ENCODE measurements at places on chromosomes 16 and 17.

DNA sequence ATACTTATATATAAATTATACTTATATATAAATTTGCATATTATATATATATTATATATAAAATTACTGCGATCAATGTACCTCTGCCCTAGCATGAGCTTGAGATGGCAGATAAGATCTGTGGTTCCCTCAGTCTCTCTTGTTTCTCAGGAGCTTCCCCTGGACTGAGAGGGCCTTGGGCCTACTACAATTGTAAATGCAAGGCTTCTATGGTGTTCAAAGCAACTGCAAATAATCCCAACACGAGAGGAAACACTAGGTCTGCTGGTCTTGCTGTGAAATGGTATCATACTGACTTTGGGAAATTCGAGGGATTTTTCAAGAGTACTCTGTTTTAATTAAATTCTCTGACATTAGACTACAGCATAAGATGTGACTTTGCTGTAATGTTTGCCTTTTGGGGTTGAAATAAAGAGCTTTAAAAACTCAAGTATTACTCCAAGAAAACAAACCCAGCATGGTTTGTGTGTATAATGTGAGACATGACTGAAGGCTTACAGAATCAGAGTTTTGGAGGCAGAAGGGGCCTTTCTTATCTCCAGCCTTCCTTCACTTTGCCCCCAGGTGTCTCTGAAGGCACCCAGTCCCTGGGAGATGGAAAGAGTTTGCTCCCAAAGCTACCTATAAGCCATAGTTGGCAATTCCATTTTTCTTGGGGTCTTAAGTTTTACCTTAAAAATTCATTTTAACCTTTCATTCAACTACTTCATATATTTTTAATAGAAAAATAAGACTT, 24.2 kb downstream of the ACSM1 start:
- DNase-seq = no peak

DNA sequence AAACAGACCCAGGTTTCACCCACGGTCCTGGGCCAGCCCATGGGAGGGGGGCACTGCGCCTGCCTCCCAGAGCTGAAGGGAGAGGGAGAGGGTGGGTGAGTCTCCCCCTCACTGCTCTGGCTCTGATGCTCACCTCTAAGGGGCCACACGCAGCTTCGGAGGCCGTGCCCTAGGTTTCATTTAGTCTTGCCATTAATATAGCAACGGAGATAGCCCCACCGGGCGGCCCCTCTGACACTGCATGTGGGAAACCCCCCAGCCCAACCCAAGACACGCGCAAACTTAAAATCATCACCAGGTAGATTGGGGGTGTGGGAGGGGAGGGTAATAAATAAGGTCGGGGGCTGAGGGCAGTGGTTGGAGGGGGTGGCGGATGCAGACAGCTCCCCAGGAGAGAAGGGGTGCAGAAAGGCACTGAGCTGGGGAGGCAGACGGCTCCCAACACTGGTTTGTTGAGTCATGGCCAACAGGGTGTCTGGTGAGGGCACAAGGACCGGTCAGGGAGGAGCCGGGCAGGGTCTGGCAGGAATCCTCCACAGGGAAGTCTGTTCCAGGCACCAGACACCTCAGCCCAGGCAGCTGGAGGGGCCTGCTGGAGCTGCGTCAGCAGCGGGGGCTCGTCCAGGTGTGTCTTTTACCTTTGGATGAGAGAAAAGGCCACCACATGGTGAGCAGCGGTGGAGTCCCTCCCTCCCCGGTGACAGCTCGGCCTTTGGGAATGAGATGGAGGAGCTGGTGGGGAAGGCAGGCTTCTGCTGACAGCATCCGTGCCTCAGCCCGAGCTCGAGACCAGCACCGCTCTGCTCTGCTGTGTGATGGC, 32.0 kb upstream of the DOC2B start:
- DNase-seq = no peak

- no peak for DNase-seq
Observed at GRCh38 chr17:4204710-4205173, 59.0 kb downstream of the ANKFY1 start.

DNA sequence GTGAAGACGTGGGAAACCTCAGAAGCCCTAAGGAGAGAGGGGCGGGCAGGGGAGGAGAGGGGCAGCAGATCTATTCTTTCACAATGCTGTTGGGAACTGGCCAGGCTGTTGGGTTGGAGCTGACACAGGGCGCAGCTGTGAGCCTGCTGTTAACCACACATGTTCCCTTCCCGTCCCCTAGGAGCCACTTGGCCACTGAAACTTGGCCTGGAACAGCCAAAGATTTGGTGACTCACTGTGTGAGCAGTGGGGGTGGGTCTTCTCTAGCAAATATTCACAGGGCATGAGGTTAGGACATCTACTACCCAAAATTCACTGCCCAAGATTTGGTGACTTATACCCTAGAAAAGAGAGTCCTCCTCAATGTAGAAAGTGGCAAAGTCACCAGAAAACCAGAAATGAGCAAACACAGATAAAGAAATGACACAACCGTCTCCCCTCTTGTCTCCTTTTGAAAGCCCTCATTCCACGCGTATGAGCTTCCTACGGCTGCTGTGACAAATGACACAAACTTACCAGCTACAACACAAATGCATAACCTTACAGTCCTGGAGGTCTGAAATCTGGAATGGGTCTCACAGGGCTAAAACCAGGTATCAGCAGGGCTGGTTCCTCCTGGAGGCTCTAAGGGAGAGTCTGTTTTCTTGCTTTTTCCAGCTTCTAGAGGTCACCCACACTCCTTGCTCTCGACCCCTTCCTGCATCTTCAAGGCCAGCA, 6.3 kb downstream of the TBC1D16 start:
- no peak for DNase-seq

GRCh38 chr16:87541147-87541871, 48.5 kb upstream of the ZCCHC14 start:
- DNase-seq = no peak

DNA sequence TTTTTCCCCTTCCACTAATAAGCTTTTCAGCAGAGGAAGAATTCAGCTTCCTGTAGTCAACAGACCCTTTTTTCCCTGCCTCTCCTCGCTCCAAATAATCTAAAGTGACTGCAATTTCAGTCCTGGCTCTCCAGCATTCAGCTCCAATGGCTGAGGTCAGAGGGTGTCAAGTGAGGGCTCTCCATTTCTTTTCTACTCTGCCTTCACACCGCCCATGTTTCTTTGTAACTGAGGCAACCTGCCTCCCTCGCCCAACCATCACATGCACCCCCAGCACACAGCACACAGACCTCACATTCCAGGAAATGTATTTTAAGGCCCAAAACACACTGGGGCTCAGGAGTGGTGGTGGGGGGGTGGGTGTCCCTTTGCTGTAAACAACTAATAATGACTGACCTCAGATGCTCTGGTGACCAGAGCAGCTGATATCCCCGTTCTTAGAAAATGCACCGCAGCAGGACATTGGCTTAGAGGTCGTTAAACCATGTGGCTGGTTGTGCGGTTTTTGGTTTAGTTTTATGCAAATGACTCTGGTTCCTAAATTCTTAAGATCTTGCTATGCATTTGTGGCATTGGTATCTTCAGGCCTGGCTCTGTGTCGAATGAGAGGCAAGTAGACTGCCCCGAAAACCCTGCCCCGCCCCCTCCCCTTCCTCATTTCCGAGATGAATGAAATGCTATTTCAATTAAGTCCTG, 203.6 kb downstream of the ZFHX3 start:
- no peak for DNase-seq

DNA sequence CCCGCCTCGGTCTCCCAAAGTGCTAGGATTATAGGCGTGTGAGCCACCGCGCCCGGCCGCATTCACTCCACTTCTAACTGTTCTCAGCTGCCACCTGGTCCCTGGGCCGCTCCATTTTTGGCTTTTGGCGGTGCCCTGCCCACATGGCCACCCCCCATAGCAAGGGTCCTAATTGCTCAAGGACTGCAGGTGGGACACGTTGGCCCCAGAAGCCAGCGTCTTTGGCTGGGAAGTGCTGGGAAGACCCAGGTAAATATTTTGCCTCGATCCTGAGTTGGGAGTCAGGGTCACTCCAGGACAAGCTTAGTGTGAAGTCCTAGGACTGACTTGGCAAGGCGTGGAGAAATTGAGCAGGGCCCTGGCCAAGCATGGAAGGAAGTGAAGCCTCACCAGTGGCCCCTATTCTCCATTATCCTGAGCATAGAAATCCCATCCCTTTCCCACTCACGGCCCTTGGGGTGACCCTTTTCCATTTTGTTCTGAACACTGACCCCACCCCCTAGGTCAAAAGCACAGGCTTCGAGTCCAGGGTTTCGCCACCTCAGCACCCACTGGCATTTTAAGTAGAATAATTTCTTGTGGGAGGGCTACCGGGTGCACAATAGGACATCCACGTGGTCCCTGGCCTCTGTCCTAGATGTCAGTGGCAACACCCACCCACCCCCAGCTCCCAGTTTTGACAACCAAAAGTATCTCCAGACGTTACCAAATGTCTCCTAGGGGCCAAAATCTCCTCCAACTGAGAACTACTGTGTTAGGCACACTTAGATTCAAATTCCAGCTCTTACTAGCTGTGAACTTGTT, 5.9 kb upstream of the WDR81 start:
- no peak for DNase-seq

- peak; percentile 48 for DNase-seq
Observed at GRCh38 chr17:33750943-33751701, 458.0 kb upstream of the ASIC2 start.

DNA sequence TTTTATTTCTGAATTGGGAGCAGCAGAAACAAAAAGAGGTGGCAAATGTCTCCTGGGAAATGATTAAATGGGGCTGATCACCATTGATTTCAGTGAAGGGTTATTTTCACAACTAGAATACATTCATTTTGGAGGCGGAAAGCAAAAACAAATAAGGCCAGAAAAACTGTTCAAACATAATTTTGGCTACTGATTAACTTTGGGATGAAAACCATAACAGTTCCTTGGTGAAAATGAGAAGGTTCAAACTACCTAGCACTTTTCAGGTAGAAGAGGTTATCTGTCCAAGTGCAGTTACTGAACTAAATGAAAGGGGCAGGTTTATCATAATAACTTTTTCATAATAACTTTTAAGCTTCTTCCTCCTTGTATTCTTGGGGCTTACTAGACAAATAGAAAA, 718.5 kb downstream of the CDH11 start:
- DNase-seq = no peak

DNA sequence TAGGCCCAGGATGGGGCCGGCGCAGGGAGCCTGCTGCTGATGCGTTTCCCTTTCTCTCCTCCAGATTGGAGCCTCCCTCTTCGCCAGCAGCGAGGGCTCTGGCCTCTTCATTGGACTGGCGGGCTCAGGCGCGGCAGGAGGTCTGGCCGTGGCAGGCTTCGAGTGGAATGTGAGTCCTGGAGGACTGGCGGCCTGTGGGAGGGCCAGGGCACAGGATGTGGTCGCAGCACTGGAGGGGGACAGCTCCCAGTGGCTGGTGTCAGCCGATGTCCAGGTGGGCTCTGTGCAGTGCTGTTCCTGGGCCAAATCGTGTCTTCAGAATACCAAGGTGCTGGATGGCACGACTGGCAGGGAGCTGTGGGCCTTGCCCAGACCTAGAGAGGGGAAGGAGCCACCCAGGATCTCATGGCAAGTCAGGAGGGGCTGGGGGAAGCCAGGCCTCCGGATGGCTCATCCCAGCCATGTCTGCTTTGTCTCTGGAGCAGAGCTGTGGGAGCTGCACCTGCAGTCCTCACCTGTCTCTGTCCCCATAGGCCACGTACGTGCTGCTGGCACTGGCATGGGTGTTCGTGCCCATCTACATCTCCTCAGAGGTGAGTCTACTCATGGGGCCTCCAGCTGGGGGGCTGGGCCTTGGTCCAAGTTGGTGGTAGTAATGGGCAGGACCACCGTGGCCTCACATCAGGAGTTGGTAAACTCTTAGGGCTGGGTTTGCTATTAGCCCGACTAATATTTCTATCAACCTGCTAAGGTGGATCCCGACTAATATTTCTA, 7.3 kb downstream of the SLC5A10 start:
- DNase-seq = no peak

DNA sequence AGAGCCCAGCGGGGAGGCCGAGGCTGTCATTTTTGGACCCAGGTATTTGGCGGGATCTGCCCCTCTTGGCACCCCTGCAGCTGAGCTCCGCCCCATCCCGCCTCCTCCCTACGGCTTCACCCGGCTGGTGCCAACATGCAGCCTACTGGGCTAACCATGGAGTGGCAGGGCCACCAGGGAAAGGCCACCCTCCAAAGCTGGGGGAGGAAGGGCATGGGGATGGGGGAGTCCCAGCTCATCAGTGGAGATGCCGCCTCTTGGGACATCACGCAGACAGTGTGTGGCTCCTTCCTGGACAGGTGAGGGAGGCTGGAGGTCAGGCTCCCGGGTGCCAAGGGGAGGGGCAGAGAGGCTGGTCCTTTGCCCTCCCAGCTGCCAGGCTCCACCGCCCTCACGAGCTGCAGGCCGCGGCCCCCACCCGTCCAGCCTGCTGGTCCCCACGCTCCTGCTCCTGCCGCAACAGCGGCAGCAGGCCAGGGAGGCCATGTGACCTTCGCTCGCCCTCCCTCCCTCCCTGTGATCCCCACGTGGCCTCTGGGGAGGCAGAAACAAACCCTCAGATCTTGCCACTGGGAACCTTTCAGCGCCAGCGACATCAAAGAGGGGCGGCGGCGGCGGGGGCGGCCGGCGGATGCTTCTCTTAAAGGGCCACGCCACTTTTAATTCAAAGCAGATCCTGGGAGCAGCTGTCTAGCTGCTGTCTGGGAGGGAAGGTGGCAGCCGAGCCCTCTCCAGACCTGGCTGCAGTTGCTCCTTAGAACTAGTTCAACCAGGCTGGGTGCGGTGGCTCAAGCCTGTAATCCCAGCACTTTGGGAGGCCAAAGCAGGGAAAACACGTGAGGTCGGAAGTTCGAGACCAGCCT, 6.8 kb upstream of the NOTUM start:
- peak; percentile 83 for DNase-seq

DNA sequence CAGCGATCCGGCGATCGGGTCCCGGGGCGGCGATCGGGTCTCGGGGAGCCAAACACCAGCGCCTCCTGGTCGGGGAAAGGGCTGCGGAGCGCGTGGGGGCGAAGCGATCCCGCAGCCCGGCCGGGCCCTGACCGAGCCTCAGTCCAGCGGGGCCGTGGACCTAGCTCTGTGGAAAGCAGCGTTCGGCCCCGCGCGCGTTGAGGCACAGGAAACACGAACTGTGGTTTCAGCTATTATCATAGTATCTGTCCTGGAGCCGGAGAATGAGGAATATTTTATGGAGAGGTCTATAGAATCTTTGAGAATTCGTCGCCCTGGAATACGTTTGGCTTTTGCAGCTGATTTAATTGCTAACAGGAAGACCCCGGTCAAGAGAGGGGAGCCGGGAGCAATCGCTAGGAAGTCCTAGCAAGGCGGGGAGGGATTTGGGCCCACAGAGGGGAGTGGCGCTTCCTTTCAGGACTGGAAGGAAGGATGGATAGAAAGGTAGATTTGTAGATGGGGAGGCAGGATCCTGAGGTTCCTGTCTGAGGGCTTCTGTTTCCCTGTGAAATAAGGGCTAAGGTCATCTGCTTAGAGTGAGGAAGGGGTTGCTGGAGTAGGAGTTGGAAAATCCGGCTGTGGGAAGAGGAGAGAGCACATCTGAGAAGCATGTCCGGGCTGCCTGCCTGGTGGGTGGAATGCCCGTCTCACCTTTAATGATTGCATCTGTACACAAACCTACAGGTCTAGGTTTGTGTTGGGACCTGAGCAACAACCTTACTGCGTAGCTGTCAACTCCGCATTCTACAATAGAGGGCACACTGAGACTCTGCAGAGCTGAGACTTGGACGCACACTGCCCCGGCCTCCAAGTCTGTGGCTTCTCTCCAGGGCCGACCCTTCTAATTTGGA, 770 bp downstream of the CCNF start:
- DNase-seq = no peak
